ENCODE measurements at places on chromosomes 3 and 15. TPM values are rescaled to one million over a fixed set of nuclear protein-coding genes. Genes with fewer than 3 reads are reported as not detected.

PARP15 gene
- total RNA-seq, result 1.4 TPM

FAM81A gene
- 1.2 TPM for total RNA-seq

DAG1 gene
- 88.0 TPM for total RNA-seq

GRCh38 chr3:14246414-14246813 lies 67.8 kb downstream of the LSM3 start:
- DNase-seq, result no peak

GP9 gene
- not detected for total RNA-seq

DNA sequence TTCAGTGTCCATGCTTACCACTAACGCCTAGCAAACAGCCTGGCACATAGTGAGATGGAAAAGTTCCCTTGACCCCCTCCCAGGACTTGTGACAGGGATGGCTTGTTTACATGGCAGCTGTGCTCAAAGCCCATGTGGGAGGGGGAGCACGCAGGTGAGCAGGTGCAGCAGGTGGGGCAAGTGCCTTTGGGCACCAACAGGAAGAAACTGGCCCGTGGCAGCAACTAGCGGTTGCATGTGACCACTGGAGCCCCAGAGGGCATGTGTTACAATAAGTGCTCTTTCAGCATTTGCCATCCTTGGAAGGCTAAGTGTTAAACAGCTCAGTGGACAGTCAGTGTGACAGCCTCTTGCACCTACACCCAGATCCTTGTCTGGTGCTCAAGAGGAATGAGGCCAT lies 734.6 kb downstream of the TUSC7 start:
- no peak for DNase-seq

DNA sequence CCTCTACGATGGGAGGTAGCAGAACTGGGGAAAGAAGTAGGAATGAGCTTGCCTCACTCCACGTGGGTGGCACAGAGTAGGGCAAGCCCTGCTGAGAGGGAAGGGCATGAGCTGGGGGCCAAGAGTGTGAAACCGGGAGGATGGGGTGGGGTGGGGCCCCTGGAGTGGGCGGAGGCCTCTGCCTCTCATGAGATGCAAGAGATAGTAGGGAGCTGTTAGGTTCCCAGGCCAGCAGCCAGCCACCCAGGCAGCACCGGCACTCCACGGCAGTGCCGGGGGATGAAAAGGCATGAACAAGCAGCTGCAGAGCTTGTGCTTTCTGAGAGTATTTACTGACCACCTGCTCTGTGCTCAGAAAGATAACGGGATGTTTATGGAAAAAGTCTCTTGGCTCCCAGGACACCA lies 24.4 kb upstream of the PLA2G4E start:
- DNase-seq, result no peak

TMEM87A gene
- 45.5 TPM for total RNA-seq

TOPAZ1 gene
- not detected for total RNA-seq

DNA sequence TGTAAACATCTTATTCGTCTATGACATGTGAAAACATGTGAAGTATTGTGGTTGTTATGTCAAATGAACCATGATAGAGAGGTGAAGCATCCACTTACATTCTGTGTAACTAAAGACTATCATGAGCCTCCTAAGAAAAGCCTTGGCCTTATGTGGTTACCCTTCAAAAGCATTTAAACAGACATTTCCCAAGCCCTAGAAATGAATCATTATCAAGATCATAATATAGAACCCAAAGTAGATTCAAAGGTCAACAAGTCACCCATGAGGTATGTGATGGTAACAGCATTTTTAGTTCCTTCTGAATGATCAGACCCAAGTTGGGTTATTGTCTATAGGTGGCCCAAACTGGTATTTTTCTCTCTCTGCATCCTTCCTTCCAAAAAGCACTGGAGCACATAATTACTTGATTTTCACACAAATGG lies 408.0 kb downstream of the TBL1XR1 start:
- no peak for DNase-seq

GRCh38 chr3:186717039-186717457 lies at the start of gene KNG1:
Gene KNG1 (plus strand): TSS chr3:186717359. CDS start chr3:186717543, 184 bp downstream.
- peak; percentile 0 for DNase-seq

UNC13C gene
- total RNA-seq, result not detected

DNA sequence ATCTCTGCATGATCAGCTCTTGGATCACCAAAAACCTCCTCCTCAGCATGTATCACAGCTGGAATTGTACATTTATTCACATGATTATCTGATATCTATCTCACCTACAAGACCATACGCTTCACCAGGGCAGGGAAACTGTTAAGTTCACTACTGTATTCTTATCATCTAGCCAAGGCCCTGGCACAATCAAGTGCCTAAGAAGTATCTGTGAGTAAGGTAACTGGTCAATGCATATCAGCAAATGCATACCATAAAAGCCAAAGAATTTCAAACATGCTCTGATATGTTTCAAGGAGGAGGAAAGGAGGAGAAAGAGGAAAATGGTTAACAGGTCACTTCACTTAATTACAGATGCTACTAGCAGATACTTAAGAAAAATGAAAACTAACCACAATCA lies 158.4 kb downstream of the LIPC start:
- DNase-seq, result no peak

DNA sequence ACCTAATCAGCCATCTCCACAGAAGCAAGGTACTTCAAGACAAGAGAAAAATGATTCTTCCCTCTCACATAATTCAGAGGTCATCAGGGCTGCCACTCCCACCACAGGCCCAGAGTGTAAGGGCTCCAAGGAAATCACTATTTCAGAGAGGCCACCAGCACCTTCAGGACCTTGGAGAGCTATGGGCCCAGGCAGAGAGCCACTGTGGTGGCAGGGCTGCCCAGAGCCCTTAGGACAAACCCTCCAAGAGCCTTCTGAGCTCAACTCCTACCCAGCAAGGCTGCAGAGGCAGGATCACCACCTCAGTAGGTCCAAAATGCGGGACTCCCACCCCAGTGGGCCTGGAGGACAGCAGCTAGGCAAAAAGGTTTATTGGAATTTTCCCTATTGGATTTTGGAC lies 17.9 kb upstream of the FAN1 start:
- peak; percentile 10 for DNase-seq

GRCh38 chr3:125398952-125399351 lies 23.8 kb upstream of the ZNF148 start:
- no peak for DNase-seq

GRCh38 chr3:87246662-87247429 lies 19.7 kb downstream of the CHMP2B start:
- DNase-seq, result no peak

TM4SF1 gene
- total RNA-seq, result 559 TPM

- DNase-seq, result no peak
These were observed 276.6 kb upstream of the THBS1 start for GRCh38 chr15:39304201-39304841.

PPP1R14D gene
- total RNA-seq, result not detected

DNA sequence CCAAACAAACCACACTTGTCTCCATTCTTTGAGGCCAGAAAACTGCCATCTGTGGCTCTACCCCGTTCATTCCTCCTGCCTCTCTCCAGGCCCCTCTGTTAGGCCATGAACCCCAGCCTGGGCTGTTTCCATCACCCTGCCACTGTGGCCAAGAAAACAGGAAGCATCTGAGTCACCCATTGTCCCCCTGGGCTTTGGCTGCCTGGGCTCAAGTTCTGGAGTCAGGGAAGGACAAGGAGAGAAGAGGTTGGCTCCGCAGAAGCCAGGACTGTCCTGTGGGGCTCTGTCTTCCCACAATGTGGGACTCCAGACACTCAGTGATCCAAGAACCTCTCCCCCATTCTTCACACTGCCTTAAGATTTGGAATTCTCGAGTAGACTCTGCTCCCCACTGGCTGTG lies 14.8 kb upstream of the LCTL start:
- DNase-seq, result peak; percentile 90

GRCh38 chr3:65974509-65974908 lies 64.2 kb downstream of the MAGI1 start:
- DNase-seq, result no peak

DNA sequence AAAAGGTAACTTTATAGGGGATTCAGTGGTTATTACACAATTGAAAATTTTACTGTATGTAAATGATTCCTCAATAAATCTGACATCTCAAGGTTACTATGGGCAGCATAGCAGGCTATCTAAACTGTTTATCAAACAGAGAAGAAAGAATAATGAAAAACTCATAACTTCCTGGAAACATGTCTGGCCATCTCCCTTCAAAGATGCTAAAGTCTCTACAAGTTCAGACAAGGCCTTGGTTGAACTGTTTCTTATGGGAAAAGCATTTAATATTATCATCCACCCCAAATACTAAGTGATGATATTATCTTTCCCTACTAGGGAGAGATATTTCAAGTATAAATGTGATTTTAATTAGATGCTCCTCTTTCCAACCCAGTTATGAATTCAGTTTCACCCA lies 114.9 kb downstream of the ARRDC4 start:
- DNase-seq, result no peak

KLHL6 gene
- 14.8 TPM for total RNA-seq

GOLGA8K gene
- total RNA-seq, result 3.8 TPM

NPAP1 gene
- total RNA-seq, result not detected

MOBP gene
- total RNA-seq, result 0.44 TPM

GRCh38 chr3:82628385-82629014 lies 867.1 kb upstream of the GBE1 start:
- no peak for DNase-seq

GRCh38 chr15:45796433-45796832 lies 161.6 kb downstream of the SQOR start:
- DNase-seq, result no peak

DNA sequence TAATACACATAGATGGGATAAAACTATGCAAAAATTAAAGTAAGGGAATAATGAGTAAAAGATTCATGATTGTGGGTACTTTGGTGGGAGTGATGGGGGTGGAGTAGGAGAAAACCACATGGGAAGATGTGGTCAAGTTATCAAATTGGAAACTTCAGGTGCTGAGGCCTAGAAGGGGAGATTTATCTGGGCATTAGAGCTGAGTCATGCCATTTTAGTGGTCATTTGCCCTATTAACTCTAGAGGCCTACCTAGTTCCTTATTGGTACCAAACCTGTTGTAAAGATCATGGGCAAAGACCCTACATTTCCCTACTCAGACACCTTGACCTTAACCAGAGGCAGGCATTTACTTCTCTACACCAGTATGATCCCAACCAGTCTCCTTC lies 125.9 kb upstream of the BCL6 start:
- DNase-seq, result no peak

DNA sequence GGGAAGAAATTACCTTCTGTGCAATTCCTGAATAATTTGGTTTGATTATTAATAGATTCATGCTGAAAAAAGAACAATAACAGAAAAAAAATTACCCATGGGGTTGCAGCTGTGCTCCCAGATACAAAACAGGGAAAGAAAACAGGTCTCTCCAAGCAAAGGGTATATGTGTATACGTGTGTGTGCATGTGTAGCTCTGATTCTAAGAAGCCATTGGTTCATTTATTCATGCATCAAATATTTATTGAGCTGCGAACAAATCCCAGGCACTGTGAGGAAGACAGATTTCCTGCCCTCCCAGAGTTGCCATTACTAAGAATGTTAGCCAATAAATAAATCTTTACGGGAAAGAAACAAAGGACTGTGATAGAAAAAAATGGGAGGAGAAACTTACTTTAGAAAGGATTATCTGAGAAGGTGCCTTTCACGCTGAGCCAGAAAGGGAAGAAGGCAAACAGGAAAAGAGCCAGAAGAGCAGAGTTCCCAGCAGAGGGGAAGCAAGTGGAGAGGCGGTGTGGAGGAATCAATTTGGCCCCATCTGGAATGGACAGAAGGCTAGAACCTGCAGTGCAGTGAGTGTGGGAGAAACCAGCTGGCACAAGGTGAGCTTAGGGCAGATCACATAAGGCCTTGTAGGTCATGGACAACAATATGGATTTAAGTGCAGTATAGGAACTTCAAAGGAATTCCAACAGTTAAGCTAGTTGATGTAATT lies 20.7 kb downstream of the CHL1 start:
- DNase-seq, result no peak

DNA sequence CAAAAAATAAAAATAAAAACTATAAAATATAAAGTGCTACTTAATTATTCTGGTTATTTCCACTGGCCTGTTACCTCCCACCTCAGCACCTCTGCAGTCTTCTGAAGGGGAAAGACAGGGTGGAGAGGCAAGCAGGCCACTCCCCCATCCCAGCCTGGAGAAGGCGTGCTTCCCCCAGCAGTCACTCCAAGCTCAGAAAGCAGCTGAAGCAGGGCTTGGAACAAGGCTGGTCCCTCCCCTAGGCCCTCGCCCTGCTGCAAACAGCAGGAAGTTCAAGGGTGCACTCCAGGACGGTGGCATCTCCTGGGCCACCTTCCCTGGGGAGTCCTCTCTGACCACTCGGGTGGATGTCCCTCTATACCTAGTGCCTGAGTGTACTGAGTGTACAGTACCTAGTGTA lies 21.4 kb downstream of the CACNA2D2 start:
- DNase-seq, result no peak

UROC1 gene
- not detected for total RNA-seq

GRCh38 chr3:1462856-1463450 lies 370.1 kb downstream of the CNTN6 start:
- no peak for DNase-seq

DNA sequence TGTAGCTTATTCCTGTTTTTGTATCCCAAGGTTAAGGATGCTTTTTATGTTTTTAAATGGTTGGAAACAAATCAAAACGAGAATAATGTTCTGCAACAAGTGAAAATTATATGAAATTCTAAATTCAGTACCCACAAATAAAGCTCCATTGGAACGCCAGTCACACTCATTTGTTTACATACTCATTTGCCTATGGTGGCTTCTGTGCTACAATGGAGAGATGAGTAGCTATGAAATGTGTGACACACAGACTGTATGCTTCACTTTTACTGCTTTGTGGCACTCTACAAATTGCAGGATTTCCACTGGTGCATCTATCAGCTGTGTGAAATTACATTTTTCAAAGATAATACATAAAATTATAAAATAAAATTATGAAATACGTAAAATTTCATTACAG lies 112.2 kb upstream of the TSPAN3 start:
- DNase-seq, result no peak

PLIN1 gene
- 0.12 TPM for total RNA-seq

DNA sequence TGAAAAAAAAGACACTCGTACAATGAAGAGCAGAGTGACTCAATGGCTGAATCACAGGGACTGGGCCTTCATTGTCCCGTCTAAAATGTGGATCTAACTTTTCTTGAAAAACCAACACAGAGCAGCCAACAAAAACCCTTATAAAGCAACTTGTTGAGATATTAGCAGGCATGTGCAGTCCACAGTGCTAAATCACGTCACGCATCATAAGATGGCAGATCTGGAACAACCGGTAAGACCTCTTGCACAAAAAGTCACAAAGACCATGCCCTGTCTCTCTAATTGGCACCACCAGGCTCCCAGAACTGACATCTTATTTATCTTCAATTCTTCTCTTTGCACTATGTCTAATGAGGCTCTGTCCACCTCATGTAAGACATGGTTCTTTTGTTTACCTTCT lies 177.0 kb downstream of the MAGI1 start:
- DNase-seq, result no peak

TCTA gene
- 18.6 TPM for total RNA-seq

- peak; percentile 91 for DNase-seq
These were observed 13.7 kb upstream of the TLE3 start for GRCh38 chr15:70111203-70112073.

DNA sequence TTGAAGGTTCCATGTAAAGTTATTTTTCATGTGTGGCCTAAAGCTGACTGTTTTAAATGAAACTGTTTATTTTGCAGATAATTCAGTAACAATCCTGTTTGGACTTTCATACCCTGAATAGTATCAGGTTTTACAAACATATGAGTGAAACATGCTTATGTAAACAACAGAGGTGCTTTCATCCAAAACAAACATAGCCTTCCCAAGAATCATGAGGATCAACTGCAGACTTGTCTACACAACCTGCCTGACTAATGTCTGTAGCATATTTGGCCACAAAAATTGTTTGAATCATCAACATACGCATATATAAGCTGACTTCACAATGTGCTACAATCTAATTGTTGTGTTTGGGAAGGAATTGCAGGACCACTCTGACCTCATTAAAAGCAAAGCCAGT lies 190.4 kb downstream of the DIPK2A start:
- peak; percentile 59 for DNase-seq

- DNase-seq, result peak; percentile 64
These were observed 124.6 kb downstream of the AKAP13 start for GRCh38 chr15:85504749-85505676.

All from endothelial cell of umbilical vein (primary cell).